Neural cell (in vitro differentiated cells): ENCODE measurements at places on chromosomes 12 and 14. TPM values are rescaled to one million over a fixed set of nuclear protein-coding genes. Genes with fewer than 3 reads are reported as not detected.

The VSIG10 gene
- polyA plus RNA-seq = 2.0 and 4.4 TPM in 2 replicates

The KRT72 gene
- not detected in 2 replicates for polyA plus RNA-seq

The SLC22A17 gene
- polyA plus RNA-seq = 182 and 201 TPM in 2 replicates

The KCNC2 gene
- 6.7 and 7.4 TPM in 2 replicates for polyA plus RNA-seq

The FAM181A gene
- polyA plus RNA-seq = 0.43 TPM in 1 of 2 replicates, not detected in the other

The RAB5B gene
- 39.6 and 43.9 TPM in 2 replicates for polyA plus RNA-seq

The VEZT gene
- polyA plus RNA-seq = 192 and 219 TPM in 2 replicates

The CD27 gene
- not detected in 2 replicates for polyA plus RNA-seq

The HSPA2 gene
- 0.25 TPM in 1 of 2 replicates, not detected in the other for polyA plus RNA-seq

The TULP3 gene
- polyA plus RNA-seq = 6.5 and 9.3 TPM in 2 replicates

The CMTM5 gene
- polyA plus RNA-seq = not detected in 2 replicates

The KRT71 gene
- not detected in 2 replicates for polyA plus RNA-seq

The FGF6 gene
- not detected in 2 replicates for polyA plus RNA-seq
